ENCODE measurements at places on chromosomes 5 and 9. TPM values are rescaled to one million over a fixed set of nuclear protein-coding genes. Genes with fewer than 3 reads are reported as not detected.

DNA sequence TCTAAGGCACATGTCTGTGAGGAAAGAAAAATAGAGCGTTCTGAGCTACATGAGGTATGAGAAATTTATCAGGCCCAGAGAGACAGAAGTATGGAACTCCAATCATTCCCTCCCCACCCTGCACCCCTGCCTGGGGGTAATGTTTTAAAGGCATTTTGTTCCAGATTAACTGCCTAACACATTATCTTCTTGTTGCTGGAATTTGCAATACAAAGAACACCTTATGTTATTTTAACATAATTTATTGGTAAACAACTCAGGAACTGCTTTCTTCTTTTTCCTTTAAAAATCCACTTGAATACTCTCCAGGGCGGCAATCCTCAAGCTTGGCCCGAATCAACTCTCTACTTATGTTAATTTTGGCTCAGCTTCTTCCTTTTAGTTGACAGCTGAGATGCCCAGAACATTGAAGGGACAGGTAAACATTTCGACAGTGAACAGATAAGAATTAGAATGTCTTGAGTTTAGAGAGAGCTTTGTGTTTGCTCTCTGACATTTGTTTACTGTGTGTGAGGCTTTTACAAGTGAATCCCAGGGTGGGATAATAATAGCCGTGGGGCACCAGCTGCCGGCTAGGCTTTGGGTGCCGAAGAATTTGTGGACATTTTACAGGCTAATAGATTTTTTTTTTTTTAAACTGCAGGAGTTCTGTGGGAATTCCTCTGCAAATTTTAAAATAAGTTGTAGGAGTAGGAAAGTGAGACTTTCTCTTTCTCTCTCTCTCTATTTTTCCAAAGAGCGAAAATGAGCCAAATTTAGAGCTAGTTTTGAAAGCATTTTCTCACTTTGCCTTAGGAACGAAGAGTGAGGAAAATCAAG is 96.4 kb upstream of the TAF11L2 start:
- DNase-seq = no peak

GRCh38 chr9:76646249-76646648 is 118.0 kb upstream of the PCA3 start:
- no peak for DNase-seq

GRCh38 chr5:5480481-5481111 is 58.1 kb downstream of the ICE1 start:
- no peak for DNase-seq

SPINK6 gene
- total RNA-seq = not detected

TMEM161B gene
- total RNA-seq = 8.3 TPM

PSAT1 gene
- total RNA-seq = not detected

SOX30 gene
- 0.20 TPM for total RNA-seq

DCTN3 gene
- total RNA-seq = 132 TPM
